ENCODE measurements at places on chromosomes 3 and 15. TPM values are rescaled to one million over a fixed set of nuclear protein-coding genes. Genes with fewer than 3 reads are reported as not detected.

DNA sequence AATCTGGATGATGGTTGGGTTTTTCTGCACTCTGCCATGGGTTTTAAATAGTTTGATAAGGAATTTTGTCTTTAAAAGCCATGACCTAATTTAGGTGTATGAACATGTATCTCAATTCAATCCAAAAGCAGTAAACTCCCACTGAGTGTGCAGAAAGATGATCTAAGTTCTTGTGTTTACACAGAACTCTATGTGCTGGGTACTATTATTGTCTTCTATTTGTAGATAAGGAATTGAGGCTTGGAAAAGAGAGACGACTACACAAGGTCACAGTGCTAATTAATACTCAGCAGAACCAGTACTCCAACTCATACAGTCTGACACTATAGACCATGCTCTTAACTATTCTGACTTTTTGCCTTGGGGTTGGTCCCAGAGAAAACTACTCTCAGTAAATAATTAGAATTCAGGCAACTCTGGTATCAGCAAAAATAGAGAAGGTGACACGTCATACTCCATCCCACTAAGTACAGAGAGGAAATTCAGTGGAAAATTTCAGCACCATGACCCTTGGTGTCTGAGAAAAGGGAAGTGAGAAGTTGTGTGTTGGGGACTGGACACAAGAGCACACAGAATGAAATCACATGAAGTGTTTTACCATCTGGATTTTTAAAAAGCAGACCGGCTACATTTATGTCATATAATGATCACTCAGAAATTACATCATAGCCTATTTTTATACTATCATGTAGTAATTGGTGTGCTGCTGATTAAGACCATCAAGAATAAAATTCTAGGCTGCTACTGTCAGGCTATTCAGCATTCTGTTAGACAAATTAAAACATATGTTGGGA lies 18.3 kb upstream of the MYH15 start:
- H3K27me3 ChIP-seq, result no peaks in the 10 kb centered on the region
- H3K4me3 ChIP-seq, result no peak overlapping the region
- H3K36me3 ChIP-seq, result no peaks in the 10 kb centered on the region

PRR23B gene
- not detected for total RNA-seq

OIP5 gene
- total RNA-seq, result 30.4 TPM

CYP11A1 gene
- total RNA-seq, result 3.4 TPM
